Karpas-422 (cell line): ENCODE measurements at places on chromosomes 3 and 15. TPM values are rescaled to one million over a fixed set of nuclear protein-coding genes. Genes with fewer than 3 reads are reported as not detected.

GRCh38 chr15:98070137-98070536, 109.6 kb downstream of the ARRDC4 start:
- no peak for DNase-seq

DNA sequence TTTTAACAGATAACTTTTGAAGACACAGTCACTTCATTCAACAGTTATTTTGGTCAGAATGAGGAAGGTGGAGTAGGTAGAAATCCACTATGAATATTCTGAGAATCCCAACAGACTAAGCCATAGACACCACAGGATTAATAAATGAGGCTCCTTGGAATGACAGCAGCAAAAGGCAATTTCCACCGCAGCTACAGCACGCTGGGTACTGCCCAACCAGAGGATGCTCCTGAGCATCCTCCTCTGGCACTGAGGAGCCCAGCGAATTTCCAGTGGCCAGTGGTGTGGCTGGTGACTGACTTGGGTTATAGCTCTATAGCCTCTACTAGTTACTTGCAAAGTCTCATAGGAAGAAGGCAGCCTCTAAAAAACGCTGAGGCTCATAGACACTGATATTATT, 3.6 kb upstream of the NR1D2 start:
- no peak for DNase-seq

- DNase-seq = no peak
Measured at GRCh38 chr15:85100186-85100937, 118.7 kb downstream of the PDE8A start.

GRCh38 chr3:167728632-167729323, 5.9 kb downstream of the PDCD10 start:
- DNase-seq = no peak

DNA sequence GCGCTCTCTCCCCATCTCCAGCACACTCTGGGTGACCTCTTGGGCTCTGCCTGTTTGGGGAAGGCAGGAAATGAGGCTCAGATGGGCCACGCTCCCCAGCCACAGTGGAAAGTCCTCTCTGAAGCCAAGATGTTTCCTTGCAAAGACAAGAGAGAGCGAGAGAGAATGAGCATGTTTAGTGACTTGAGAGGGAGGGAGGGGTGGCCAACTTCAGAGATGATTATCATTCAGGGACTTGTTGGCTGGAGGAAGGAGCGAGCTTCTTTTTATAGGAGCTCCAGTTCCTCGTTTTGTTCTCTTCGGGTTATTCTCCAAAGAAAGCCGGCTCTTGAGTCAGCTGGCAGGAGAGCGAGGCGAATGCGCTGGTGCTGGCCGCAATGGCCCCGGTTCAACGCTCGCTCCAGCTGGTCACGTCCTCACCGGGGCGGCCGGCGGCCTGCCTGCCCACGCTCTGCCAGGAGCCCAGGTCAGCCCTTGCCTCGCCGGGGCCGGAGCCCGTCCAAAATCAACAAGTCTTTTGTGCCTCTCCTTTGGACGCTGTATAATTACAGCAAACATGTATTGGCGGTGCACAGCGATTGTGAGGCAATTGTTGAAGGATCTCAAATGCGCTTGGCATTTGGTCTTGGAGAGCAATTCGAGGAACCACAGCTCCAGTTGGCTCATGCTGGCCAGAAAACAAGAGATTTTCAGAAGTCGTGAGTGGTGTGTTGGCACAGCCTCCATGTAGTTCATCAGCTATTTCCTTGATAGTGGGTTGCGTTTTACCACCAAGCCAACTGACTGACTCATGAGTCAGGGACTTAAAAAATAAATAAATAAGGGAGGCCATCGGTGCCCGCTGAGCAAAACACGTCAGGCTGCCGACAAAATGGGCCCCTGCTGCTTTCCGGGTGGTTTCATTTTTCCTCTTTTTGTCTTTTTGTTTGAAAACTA, 288.6 kb downstream of the UACA start:
- DNase-seq = no peak

DNA sequence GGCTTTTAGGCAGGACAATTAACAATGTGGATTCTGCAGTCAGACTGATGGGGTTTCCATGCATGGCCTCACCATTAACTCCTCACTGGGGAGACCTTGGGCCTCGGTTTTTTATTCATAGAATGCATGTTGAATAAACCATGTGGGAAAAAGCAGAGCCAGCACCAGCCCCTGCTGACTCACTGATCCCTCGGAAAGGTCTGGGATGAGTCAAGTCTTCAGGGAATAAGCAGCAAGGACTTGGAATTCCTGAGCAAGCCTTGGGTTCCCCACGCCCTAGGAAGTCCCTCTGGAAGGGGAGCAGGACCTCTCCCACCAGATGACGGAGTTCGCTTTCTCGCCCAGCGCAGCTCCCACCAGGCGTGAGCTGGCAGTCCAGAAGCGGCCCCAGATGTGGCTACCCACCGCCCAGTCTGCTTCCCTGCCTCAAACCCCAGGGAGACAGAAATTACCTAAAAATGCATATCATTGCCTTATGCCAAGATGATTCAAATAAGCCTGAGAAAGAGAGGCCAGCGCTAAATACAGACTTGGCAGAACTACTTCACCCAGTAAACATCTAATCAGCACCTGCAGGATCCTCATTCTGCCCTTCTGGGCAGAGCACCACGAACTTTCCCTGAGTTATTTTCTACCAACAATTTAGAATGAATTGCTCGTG, 45.4 kb downstream of the BTD start:
- no peak for DNase-seq

GRCh38 chr3:34238407-34238806, 440.0 kb downstream of the PDCD6IP start:
- no peak for DNase-seq

DNA sequence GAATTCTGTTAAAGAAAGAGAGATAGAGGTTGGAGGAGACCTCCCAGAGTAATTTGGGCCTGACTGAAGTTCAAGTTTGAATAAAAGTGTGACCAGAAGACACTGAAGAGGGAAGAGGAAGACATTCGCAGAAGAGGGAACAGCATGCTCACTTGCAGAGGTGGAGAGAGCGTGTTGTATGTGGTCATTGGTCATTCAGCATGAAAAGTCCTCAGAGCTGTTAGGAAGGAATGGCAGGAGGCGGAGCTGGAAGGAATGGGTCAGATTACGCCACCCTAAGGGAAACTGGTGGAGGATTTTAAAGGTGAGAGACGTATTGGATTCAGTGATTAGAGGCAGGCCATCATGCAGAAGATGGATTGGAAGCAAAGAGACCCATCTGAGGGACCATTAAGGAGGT, 41.6 kb downstream of the IQCH start:
- no peak for DNase-seq

DNA sequence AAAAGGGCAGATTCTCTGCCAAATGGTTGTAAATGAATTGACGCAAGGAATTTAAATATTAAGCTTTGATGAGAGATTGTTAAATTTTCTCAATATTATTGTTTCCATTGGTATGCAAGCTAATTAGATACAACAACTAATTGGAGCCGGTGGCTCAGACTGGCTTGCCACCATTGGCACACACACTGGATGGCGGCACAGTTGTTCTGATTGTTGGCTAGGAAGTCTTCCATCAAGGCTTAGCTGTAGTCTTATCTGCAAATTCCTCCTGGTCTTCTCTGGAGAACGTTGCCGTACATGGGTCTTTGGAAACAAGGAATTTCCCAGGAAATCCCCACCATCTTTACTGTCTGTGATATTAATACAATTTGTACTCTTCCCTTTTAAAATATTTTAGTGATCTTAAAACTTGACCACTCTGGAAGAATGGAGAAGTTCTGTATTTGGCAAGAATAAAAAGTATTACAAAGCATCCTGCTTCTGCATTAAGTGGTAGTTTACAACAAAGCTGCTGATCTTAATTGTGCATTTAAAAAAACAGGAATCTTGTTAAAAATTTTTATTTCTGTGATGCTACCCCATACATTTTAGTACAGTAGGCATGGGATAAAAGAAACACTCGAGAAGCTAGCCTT, 126.5 kb downstream of the UBE2E2 start:
- DNase-seq = no peak

DNA sequence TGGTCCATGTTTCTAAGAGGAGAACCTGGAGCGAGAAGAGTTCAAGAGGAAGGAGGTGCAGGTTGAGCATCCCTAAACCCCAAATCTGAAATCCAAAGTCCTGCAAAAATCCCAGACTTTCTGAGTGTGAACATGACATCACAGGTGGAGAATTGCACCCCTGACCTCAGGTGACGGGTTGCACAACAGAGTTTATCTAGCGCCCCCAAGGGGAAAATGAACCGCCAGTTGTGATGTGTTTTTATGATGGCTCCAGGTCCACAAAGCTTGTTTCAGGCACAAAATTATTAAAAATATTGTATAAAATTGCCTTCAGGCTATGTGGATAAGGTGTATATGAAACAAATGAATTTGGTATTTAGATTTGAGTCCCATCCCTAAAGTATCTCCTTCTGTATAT, 420.0 kb downstream of the GABRB3 start:
- DNase-seq = no peak

DNA sequence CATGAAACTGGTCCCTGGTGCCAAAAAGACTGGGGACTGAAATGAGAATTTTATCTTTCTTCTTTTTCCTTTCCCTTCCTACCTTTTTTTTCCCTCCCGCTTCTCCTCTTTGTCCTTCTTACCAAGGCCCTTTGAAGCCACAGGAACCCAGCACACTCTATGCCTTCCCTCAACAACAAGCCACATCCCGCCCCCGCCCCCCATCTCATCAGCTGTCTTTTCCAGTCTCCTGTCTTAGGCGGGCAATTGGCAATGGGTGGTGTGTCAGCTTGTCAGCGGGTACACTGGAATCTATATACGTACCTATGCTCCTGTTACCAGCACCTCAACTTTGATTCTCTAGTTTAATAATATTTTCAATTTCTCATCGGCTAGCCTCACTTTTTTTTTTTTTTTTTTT, 56.3 kb upstream of the CHD2 start:
- DNase-seq = no peak

- no peak for DNase-seq
Measured at GRCh38 chr15:100531823-100532327, 3.1 kb upstream of the CERS3 start.

DNA sequence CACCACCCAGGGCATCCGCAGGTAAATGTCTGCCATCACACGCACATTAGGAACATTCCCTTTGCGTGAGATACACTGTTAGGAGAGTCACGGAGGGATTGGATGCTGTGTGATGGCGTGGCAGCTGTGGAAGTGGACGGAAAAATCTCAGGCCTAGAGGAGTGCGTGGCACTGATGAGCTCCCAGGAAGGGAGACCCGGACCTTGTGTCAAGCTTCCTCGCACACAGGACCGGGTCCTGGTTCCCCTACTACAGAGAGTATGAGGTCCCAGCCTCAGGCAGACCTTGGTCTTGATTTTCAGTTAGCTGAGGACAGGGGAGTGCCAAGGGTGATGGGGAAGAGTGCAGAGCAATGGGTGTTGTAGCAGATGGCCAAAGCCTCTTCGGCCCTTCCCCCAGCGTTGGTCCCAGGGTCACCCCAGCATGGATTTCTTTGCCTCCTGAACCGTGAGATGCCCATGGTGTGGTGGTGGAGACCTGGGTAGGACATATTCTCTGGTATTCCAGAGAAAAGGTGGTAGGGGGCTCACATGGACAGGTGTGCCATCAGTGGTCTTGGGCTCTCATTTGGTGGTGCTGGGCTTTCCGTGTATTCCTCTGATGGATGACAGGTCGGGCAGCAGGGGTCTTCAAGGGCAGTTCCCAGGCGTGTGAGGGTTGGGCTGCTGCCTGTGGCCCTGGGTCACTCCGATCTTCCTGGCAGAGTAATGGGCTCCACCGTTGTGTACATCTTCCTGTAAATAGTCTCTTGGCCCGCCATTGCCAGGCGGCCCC, 105.1 kb downstream of the SNRPN start:
- DNase-seq = no peak

GRCh38 chr3:37392957-37393356, 218.6 kb upstream of the LRRFIP2 start:
- DNase-seq = no peak

- DNase-seq = no peak
Measured at GRCh38 chr3:16382845-16383244, 117.8 kb downstream of the OXNAD1 start.

DNA sequence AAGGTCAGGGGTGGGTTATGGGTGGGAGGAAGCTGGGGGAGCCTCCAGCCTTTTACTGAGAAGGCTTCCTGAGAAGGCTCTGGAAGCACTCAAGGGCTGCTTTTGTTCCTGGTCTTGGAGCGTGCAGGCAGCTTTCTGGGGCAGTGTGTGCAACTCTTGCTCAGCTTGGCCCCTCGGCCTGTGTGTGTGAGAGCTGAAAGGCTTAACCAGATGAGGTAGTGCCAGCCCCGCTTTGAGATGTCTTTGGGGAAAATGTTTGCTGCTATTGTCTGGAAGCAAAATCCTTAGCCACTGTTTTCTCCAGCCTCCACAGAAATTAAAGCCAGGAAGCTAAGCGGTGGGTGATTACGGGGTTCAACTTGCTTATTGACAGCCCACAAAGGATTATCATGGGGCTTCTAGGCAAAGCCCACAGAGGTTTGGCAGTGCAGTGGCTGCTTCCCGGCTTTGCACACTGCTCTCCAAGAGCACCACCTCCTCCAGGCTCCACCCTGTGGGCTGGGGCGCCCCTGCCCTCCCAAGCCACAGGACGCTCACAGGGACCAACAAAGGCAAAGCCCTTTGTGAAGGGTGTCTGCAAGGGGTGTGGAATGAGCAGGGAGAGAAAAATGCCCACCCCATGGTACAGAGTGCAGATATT, 121.7 kb upstream of the TLE3 start:
- DNase-seq = no peak

- DNase-seq = no peak
Measured at GRCh38 chr3:73255609-73256029, 194.2 kb downstream of the EBLN2 start.

GRCh38 chr3:111741181-111741580, 117.9 kb upstream of the PHLDB2 start:
- peak; percentile 63 for DNase-seq

DNA sequence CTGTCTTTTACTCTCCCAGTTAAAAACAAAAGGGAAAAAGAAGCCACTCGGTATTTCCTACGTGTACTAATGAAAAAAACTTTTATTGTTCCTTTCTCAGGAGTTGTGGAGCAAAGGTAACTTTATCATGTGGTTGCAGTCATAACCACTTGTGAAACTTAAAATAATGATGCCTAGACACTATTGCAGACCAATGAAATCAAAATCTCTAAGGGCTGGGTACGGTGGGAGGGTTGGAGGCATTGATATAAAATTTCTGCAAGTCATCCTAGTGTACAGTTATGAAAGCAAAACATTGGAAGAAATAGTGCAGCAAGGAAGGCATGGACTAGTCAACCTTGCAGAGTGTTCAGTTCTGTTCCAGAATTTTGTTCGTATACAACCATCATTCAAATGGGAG, 808.8 kb downstream of the TUSC7 start:
- DNase-seq = no peak

DNA sequence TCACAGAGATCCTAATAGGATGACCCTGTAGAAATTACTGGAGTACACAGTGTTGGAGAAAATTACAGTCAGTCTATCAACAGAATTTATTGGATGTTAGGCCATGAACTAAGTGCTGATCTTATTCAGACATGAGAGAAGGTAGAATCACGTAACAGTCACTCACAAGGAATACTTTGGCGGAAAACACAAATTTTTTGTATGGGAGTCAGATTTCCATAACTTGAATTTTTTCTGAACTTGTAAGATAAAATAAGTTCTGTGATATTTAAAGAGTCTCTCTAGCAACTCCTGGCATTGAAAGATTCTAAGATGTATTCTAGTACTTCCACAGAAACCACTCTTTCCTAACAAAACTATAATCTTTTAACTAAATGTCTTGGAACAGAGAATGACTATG, 178.8 kb upstream of the MME start:
- DNase-seq = no peak

UPK1B gene
- not detected in 2 replicates for total RNA-seq

CPLX3 gene
- 5.2 and 7.3 TPM in 2 replicates for total RNA-seq

CLEC3B gene
- not detected in 2 replicates for total RNA-seq

GOLGA8G gene
- not detected in 2 replicates for total RNA-seq

GASK1A gene
- 6.4 and 8.1 TPM in 2 replicates for total RNA-seq

NANOGP8 gene
- not detected in 2 replicates for total RNA-seq

GOLGA8T gene
- total RNA-seq = not detected in 2 replicates
